ENCODE measurements at places on chromosomes 5 and 9. TPM values are rescaled to one million over a fixed set of nuclear protein-coding genes. Genes with fewer than 3 reads are reported as not detected.
A peak's percentile ranks its signal among the peaks of the same experiment; 100 is the strongest.

IRX4 gene
- total RNA-seq: not detected

MARCOL gene
- total RNA-seq: not detected

CAMK2A gene
- 0.51 TPM for total RNA-seq

EDIL3 gene
- total RNA-seq: 16.3 TPM

PCDHB7 gene
- total RNA-seq: 0.89 TPM

KCNT1 gene
- total RNA-seq: not detected

DRD1 gene
- total RNA-seq: not detected

FGF1 gene
- total RNA-seq: 13.8 TPM

ZDHHC21 gene
- total RNA-seq: 5.9 TPM

CEP72 gene
- total RNA-seq: 7.2 TPM

TEX48 gene
- not detected for total RNA-seq

- H3K36me3 ChIP-seq: no peaks in the 10 kb centered on the region
- peaks cover 7% of the 10 kb centered on the region for H3K4me1 ChIP-seq
- DNase-seq: peak; percentile 55
- H3K27me3 ChIP-seq: peaks cover 9% of the 10 kb centered on the region
- H3K27ac ChIP-seq: no peak overlapping the region
Observed at GRCh38 chr5:64666078-64666477, 24.2 kb upstream of the SHISAL2B start.

GRCh38 chr5:174464504-174465165, 259.7 kb upstream of the MSX2 start:
- DNase-seq: no peak
- H3K4me3 ChIP-seq: no peak overlapping the region
- H3K27ac ChIP-seq: no peak overlapping the region
- no peaks in the 10 kb centered on the region for H3K4me1 ChIP-seq
- H3K27me3 ChIP-seq: no peaks in the 10 kb centered on the region
- no peaks in the 10 kb centered on the region for H3K36me3 ChIP-seq

DNA sequence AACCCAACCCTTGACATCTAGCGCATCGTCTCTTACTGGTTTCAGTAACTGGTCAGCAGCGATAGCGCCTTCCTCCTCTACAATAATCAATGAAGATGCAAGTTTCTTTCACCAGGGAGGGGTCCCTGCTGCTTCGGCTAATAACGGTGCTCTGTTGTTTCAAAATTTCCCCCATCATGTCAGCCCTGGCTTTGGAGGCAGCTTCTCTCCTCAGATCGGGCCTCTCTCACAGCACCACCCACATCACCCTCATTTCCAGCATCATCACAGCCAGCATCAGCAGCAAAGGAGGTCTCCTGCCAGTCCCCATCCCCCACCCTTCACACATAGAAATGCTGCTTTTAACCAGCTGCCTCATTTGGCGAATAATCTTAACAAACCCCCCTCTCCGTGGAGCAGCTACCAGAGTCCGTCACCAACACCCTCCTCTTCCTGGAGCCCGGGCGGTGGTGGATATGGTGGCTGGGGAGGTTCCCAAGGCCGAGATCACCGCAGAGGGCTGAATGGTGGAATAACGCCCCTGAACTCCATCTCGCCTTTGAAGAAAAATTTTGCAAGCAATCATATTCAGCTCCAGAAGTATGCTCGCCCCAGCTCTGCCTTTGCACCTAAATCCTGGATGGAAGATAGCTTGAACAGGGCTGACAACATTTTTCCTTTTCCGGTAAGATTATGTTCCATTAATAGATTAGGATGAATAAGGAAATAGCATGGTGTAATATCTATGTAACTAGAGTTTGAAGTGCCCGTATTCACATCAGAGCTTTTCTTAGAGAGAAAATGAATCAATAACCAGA, 2.2 kb downstream of the CPEB4 start:
- peak overlapping the region; percentile 100 for H3K4me3 ChIP-seq
- H3K4me1 ChIP-seq: peaks cover 37% of the 10 kb centered on the region
- DNase-seq: peak; percentile 54
- no peaks in the 10 kb centered on the region for H3K27me3 ChIP-seq

DNA sequence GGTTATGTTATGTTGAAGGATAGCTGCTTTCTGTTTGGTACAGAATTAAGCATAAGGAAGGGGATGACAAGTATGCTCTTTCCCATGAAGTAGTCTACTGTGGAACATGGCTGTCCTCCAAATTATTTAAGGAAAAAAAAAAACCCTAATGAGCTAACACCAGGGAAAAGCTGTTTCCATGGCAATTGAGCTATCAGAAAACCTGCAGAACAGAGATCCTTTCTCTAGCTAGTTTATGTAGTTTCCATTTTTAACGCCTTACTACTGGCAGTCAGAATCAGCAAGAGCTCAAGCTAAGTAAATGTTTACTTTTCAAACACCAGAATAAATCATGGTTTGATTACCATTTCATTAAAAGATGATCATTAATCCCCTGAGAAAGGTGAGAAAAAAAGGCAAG, 287.4 kb upstream of the TARS1 start:
- no peaks in the 10 kb centered on the region for H3K36me3 ChIP-seq
- H3K27ac ChIP-seq: no peak overlapping the region
- no peak overlapping the region for H3K4me3 ChIP-seq
- no peaks in the 10 kb centered on the region for H3K27me3 ChIP-seq

DNA sequence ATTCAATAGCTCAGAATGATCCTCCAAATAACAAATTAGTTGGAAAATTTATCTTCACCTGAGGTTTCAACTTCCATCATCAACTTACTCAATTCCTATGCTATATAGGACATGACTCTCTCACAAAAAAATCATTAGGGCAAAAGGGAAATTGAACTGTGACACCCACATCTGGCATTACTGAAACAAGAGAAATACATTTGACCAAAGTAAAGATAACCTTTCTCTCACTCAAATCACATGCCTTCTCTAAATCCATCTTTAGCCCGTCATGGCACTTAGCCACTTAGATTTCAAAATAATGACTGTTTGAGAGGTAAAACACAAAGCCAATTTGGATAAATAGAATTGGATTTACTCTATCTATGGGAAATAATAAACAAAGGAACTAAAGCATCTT, 126.4 kb downstream of the ADAMTS6 start:
- peaks cover 12% of the 10 kb centered on the region for H3K36me3 ChIP-seq
- no peak for DNase-seq
- H3K27ac ChIP-seq: no peak overlapping the region
- peaks cover 9% of the 10 kb centered on the region for H3K4me1 ChIP-seq

- H3K27me3 ChIP-seq: no peaks in the 10 kb centered on the region
- DNase-seq: peak; percentile 51
- no peak overlapping the region for H3K27ac ChIP-seq
Observed at GRCh38 chr9:79263628-79264027, 308.1 kb upstream of the TLE4 start.

GRCh38 chr5:19630876-19631275, 357.1 kb downstream of the CDH18 start:
- DNase-seq: no peak
- no peaks in the 10 kb centered on the region for H3K27me3 ChIP-seq
- no peaks in the 10 kb centered on the region for H3K4me1 ChIP-seq
- no peak overlapping the region for H3K27ac ChIP-seq

- no peak for DNase-seq
- H3K4me3 ChIP-seq: no peak overlapping the region
- no peaks in the 10 kb centered on the region for H3K36me3 ChIP-seq
- no peaks in the 10 kb centered on the region for H3K4me1 ChIP-seq
- no peaks in the 10 kb centered on the region for H3K27me3 ChIP-seq
Observed at GRCh38 chr5:177606071-177607051, 6.4 kb downstream of the B4GALT7 start.

DNA sequence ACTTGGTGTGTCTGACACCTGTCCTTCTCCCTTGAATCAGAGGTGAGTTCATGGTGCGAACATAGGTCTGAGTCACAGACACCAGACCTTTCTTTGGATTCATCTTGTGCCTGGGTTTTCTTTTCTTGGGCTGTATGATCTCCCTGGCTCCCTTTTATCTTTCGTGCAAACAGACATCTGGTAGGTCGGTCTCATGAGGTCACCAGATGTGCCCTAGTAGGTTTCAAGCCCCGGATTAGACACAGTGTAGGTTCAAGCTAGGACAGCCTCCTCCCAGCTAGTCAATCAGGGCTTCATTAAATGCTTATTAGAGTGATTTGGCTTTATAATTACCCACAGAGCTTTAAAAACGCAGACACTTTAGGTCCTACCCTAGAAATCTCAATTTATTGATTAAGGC, 106.0 kb upstream of the MYO10 start:
- DNase-seq: no peak
- H3K27me3 ChIP-seq: no peaks in the 10 kb centered on the region
- H3K36me3 ChIP-seq: no peaks in the 10 kb centered on the region
- peaks cover 10% of the 10 kb centered on the region for H3K4me1 ChIP-seq
- no peak overlapping the region for H3K27ac ChIP-seq

GRCh38 chr9:90556897-90557675, 85.5 kb downstream of the DIRAS2 start:
- no peaks in the 10 kb centered on the region for H3K27me3 ChIP-seq
- H3K4me3 ChIP-seq: no peak overlapping the region
- H3K4me1 ChIP-seq: no peaks in the 10 kb centered on the region
- H3K27ac ChIP-seq: no peak overlapping the region

DNA sequence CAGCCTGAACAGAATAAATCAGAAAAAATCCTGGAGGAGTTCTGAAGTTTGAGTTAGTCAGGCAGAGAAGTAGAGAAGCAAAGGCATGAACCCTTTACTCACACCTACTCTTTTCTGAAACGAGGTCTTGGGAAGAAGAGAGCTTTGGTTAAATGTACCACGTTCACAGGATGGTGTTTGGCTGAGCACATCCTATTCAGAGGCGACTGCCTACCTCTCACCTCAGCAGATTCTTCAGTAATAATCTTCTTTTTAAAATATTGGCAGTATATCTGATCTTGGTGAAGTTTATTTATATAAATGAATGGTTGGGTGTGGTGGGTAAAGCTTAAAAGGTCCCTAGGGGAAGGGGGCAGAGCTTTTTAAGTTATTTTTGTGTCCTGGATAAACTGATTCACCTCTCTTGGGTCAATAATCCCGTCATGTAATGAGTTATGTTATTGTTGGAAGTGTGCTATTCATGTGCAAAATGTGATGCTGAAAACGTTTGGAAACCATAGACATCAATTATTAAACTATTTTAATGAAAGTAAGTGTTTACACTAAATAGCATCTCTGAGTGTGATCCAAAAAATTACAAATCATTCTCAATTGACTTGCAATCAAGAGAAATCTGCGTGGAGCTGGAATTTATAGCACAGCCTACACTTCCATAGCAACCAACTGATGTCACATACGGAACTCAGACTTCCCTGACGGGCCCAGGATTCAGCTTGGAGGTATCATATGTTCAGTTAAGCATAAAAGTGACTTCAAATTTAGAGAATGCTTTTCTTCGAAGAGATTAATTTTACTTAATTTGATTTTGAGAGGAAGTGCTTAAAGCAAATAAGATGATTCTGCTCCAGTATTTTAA, 94.3 kb upstream of the EQTN start:
- no peaks in the 10 kb centered on the region for H3K27me3 ChIP-seq
- no peak overlapping the region for H3K27ac ChIP-seq
- no peak for DNase-seq

GRCh38 chr5:79872291-79872690, 118.8 kb downstream of the MTX3 start:
- DNase-seq: no peak
- H3K27me3 ChIP-seq: peaks cover 13% of the 10 kb centered on the region
- H3K4me1 ChIP-seq: peaks cover 7% of the 10 kb centered on the region
- H3K27ac ChIP-seq: no peak overlapping the region

- peak; percentile 43 for DNase-seq
- peaks cover 70% of the 10 kb centered on the region for H3K27me3 ChIP-seq
- H3K36me3 ChIP-seq: no peaks in the 10 kb centered on the region
- H3K27ac ChIP-seq: no peak overlapping the region
- no peaks in the 10 kb centered on the region for H3K4me1 ChIP-seq
Observed at GRCh38 chr9:132589148-132590036, 7.0 kb downstream of the BARHL1 start.

GRCh38 chr5:154461531-154461930, 15.7 kb downstream of the SAP30L start:
- peak; percentile 70 for DNase-seq
- no peaks in the 10 kb centered on the region for H3K27me3 ChIP-seq
- H3K4me1 ChIP-seq: no peaks in the 10 kb centered on the region
- H3K36me3 ChIP-seq: peaks cover 8% of the 10 kb centered on the region

DNA sequence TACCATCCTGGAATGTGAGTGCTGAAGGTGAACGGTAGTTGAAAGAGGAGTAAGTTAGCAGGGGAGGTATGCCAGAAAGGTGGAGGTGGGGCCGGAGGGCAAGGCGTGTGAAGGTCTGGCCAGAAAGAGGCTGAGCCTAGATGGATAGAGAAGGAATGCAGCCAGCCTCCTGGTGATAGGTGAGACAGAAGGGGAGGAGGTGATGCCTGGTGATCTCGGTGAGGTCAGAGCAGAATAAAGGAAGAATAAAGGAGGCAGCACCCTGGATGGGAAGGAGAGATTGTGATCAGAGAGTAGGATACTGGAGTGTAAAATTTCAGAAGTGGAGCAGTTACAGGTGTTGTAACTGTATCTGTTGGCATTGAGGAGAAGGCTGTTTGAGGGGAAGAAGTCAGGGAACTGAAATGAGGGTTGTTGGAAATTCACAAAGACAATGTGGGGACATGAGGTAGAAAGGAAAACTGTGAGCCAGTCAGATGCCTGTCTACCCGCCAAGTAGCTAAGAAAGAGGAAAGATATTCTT, 2.0 kb downstream of the GNG10 start:
- peak overlapping the region; percentile 93 for H3K4me3 ChIP-seq
- no peak for DNase-seq
- H3K4me1 ChIP-seq: peaks cover 10% of the 10 kb centered on the region

DNA sequence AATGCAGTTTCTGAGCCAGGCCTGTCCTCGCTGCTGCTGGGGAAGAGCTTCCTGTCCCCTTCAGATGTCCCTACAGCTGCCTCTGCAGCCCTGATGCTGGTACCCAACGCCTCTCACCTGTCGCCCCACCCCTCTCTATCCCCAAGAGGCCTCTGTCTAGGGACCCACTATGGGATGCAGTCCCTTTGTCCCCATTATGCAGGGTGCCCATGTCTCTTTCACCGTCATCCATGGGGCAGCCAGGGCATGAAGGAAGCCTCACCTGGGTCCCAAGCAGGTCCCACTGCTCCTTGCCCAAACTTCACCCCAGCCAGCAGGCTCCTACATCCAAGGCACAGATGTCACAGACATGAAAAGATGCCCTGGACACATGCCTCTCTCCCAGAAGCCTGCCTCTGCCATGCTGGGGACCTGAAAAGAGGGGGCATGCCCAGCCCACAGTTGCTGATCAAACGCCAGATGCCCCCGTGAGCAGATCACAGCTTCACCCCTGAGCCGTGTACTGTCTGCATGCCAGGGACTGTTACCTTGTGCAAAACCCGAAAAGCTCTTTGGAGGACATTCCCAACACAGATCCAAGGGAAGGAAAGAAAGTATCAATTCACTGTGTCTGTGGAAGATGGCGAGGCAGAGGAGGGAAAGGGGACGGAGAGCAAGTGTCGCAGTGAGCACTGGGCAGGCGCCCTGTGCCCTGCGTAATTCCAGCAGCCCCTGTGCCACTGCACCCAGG, 81.0 kb downstream of the ADAMTS2 start:
- H3K36me3 ChIP-seq: no peaks in the 10 kb centered on the region
- H3K4me3 ChIP-seq: no peak overlapping the region
- peaks cover 50% of the 10 kb centered on the region for H3K4me1 ChIP-seq
- no peaks in the 10 kb centered on the region for H3K27me3 ChIP-seq
- DNase-seq: no peak

- peak overlapping the region; percentile 100 for H3K27ac ChIP-seq
- H3K27me3 ChIP-seq: no peaks in the 10 kb centered on the region
- peaks cover 61% of the 10 kb centered on the region for H3K4me1 ChIP-seq
- DNase-seq: peak; percentile 78
- H3K36me3 ChIP-seq: no peaks in the 10 kb centered on the region
- H3K4me3 ChIP-seq: peak overlapping the region; percentile 70
Observed at GRCh38 chr9:129140397-129141065, 29.3 kb downstream of the PTPA start.

- no peak overlapping the region for H3K27ac ChIP-seq
- H3K27me3 ChIP-seq: no peaks in the 10 kb centered on the region
- H3K4me1 ChIP-seq: 0 out of 2 replicates have a peak, but pooled peaks cover 6% of the 10 kb centered on the region
Observed at GRCh38 chr5:34035756-34036155, 7.3 kb downstream of the C1QTNF3 start.

All from GM23248 (cell line).